ENCODE measurements at places on chromosomes 3 and 15.

- no peak overlapping the region for H3K27ac ChIP-seq
- H3K27me3 ChIP-seq, result no peaks in the 10 kb centered on the region
- H3K4me3 ChIP-seq, result no peak overlapping the region
- DNase-seq, result no peak
- H3K36me3 ChIP-seq, result no peaks in the 10 kb centered on the region
These were observed 58.6 kb downstream of the QTRT2 start for GRCh38 chr3:114115143-114115542.

DNA sequence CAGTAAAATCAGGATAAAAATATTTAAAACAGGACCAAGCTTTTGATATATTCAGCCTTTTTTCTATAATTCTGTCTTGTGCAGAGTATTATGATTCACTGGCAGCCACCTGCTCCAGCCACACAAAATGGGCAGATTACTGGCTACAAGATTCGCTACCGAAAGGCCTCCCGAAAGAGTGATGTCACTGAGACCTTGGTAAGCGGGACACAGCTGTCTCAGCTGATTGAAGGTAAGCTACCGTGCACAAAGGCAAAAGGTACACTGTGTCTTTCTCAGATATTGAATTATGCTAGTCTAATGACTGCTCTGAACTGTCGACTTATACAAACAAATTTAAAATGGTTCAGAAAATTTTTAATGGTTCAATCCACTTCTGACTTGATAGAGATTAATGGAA, 114.2 kb downstream of the HCN4 start:
- no peak for DNase-seq
- no peaks in the 10 kb centered on the region for H3K4me1 ChIP-seq
- H3K4me3 ChIP-seq, result no peak overlapping the region
- H3K36me3 ChIP-seq, result no peaks in the 10 kb centered on the region
- no peaks in the 10 kb centered on the region for H3K27me3 ChIP-seq
- H3K27ac ChIP-seq, result no peak overlapping the region

DNA sequence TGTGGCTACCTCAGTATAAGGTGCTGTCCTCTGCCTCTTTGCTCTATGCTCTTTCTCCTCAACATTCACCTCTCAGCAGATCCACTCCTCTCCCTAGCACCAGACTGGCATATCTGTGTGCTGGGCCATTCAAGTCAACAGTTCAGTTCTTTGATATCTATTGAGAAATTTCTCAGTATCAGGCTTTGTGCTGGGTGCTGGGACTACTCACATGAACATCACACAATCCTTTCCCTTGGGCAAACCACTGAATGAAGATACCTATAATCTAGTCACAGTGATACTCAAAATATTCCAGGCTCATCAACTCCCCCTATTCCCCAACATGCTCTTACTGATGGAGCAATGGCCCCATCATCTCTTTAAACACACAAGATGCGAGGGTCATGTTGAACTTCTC, 120.8 kb downstream of the RPL22L1 start:
- H3K27ac ChIP-seq, result no peak overlapping the region
- no peak overlapping the region for H3K4me3 ChIP-seq
- H3K36me3 ChIP-seq, result no peaks in the 10 kb centered on the region
- no peak for DNase-seq
- peaks cover 18% of the 10 kb centered on the region for H3K27me3 ChIP-seq

DNA sequence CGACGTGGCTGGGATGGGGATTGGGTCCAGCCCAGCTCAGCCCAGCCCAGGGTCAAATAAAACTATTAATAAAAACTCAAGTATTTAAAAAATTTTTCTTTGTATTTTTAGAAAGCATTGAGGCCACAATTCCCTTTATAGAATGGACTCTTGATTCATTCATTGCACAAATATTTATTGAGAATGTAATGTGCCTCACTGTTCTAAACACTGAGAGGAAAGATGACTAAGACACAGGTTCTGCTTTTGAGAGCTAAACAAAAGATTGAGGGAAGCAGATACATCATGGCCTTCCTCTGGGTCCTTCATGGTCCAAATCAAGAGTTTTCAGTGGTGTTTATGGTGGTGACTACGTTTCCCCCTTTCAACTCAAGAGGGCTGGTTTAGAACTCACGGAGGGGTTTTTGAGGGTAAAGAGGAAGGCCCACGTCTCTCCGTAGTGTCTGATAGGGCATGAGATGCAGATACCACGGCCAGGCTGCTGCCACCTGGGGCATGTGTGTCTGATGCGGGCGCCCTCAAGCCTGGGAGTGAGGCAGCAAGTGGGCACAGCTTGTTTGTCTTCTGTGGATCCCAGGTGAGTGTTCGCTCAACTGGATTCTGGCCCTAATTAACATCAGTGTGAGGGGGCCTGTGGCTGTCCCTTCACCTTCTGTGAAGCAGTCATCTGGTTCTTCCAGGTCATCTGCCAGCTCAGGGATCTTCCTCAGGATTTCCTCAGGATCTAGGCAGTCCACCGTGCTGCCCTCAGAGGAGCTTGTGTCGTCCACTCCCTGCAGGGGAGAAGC, 73.5 kb upstream of the SCN5A start:
- H3K4me1 ChIP-seq, result no peaks in the 10 kb centered on the region
- H3K4me3 ChIP-seq, result no peak overlapping the region
- no peak for DNase-seq
- no peak overlapping the region for H3K27ac ChIP-seq
- H3K27me3 ChIP-seq, result peaks cover 7% of the 10 kb centered on the region

GRCh38 chr15:93420050-93420452, 331.0 kb upstream of the RGMA start:
- no peaks in the 10 kb centered on the region for H3K27me3 ChIP-seq
- no peaks in the 10 kb centered on the region for H3K36me3 ChIP-seq
- no peaks in the 10 kb centered on the region for H3K4me1 ChIP-seq
- DNase-seq, result no peak
- no peak overlapping the region for H3K27ac ChIP-seq

DNA sequence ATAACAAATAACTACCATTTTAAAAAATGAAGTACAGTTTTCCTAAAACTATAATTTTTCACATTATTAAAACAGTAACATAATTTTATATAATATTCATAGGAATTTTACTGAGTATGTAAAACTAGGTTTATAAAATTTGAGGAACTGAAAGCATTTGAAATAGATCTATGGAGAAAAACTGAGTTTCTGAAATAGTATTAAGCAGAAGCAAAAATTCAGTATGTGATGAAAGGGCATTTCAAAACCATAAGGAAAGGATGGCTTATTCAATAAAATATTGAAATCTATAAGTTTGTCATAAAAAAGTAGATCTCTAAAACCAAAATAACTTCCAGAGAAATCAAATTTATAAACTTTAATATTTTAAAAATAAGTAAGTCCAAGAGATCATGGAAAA, 53.4 kb downstream of the GBE1 start:
- no peaks in the 10 kb centered on the region for H3K27me3 ChIP-seq
- no peak overlapping the region for H3K27ac ChIP-seq
- no peaks in the 10 kb centered on the region for H3K36me3 ChIP-seq
- H3K4me3 ChIP-seq, result no peak overlapping the region
- DNase-seq, result no peak
- no peaks in the 10 kb centered on the region for H3K4me1 ChIP-seq

DNA sequence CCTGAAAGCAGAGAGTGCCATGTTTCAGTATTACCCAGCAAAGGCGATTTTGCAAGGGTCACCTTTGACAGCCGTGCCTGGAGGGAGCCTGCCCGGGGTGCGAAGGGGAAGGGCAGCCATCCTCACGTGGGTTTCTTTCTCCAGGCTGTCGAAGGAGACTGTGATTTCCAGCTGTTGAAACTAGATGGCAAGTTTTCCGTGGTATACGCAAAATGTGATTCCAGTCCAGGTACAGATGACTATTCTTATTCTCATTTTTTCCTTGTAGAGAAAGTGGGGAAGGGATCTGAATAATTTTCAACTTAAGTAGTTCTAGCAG, 3.4 kb downstream of the AHSG start:
- peaks cover 21% of the 10 kb centered on the region for H3K4me1 ChIP-seq
- H3K36me3 ChIP-seq, result no peaks in the 10 kb centered on the region
- H3K27ac ChIP-seq, result no peak overlapping the region

- DNase-seq, result no peak
- H3K27ac ChIP-seq, result no peak overlapping the region
- H3K36me3 ChIP-seq, result no peaks in the 10 kb centered on the region
- no peak overlapping the region for H3K4me3 ChIP-seq
- peaks cover 20% of the 10 kb centered on the region for H3K4me1 ChIP-seq
These were observed 7.8 kb downstream of the ATP6V1A start for GRCh38 chr3:113754494-113755159.

GRCh38 chr3:128319107-128319506, 147.6 kb downstream of the DNAJB8 start:
- peaks cover 4% of the 10 kb centered on the region for H3K4me1 ChIP-seq
- DNase-seq, result no peak
- peaks cover 37% of the 10 kb centered on the region for H3K36me3 ChIP-seq
- no peaks in the 10 kb centered on the region for H3K27me3 ChIP-seq
- H3K27ac ChIP-seq, result no peak overlapping the region
- no peak overlapping the region for H3K4me3 ChIP-seq

GRCh38 chr15:29688506-29689286, 133.6 kb downstream of the TJP1 start:
- peaks cover 8% of the 10 kb centered on the region for H3K27me3 ChIP-seq
- DNase-seq, result peak; percentile 67
- no peak overlapping the region for H3K27ac ChIP-seq
- no peak overlapping the region for H3K4me3 ChIP-seq
- H3K4me1 ChIP-seq, result no peaks in the 10 kb centered on the region
- no peaks in the 10 kb centered on the region for H3K36me3 ChIP-seq

- H3K27me3 ChIP-seq, result no peaks in the 10 kb centered on the region
- no peak overlapping the region for H3K27ac ChIP-seq
- H3K4me1 ChIP-seq, result no peaks in the 10 kb centered on the region
These were observed 62.6 kb upstream of the VGLL3 start for GRCh38 chr3:87053553-87053952.

DNA sequence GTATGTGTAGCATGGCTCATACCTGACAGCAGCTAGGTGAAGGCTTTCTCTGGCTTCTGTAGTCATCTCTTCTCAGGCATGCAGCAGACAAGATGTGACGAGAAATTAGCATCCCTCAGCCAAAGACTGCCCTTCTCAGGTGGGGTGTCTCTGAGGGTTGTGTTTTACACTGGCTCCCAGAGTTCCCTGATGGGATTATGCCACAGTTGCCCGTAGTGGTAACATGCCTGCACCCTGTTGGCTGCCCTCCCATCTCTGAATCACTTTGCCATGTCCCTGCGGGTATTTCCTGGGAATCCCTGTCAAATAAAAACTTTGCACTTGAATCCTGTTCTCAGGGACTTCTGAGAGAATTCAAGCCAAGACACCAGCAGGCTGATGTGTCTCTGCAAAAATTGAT, 70.5 kb downstream of the LRTM1 start:
- DNase-seq, result no peak
- H3K4me3 ChIP-seq, result no peak overlapping the region
- no peak overlapping the region for H3K27ac ChIP-seq

DNA sequence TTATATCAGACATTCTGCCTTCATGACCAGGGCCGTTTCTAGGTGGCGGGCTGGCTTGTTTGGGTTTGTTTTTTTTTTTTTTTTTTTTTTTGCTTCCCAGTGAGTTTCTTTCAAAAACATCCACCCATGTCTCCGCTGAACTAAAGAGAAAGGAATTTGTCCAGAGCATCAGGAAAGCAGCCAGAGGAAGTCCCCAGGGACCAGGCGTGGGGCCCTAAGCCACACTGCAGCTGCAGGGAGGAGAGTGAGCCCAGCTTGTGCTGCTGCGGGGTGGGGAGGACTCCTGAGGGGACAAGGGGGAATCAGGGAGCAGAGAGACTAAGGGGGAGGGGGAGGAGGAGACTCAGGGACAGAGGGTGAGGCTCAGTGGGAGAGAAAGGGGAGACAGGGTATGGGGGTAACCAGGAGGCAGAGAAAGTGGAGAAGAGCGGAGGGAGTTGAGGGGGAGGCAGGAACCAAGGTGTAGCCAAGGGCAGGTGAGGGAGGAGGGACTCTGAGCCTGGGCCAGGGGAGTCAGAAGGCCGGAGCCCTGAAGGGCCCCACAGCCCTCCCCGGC, 49.5 kb downstream of the CYP11A1 start:
- H3K27me3 ChIP-seq, result no peaks in the 10 kb centered on the region
- no peak overlapping the region for H3K4me3 ChIP-seq
- H3K36me3 ChIP-seq, result no peaks in the 10 kb centered on the region
- DNase-seq, result no peak
- H3K4me1 ChIP-seq, result peaks cover 66% of the 10 kb centered on the region
- H3K27ac ChIP-seq, result peak overlapping the region; percentile 8

- no peaks in the 10 kb centered on the region for H3K36me3 ChIP-seq
- no peaks in the 10 kb centered on the region for H3K27me3 ChIP-seq
- peak overlapping the region; percentile 88 for H3K4me3 ChIP-seq
These were observed 503 bp downstream of the HLTF start for GRCh38 chr3:149085828-149086231.

DNA sequence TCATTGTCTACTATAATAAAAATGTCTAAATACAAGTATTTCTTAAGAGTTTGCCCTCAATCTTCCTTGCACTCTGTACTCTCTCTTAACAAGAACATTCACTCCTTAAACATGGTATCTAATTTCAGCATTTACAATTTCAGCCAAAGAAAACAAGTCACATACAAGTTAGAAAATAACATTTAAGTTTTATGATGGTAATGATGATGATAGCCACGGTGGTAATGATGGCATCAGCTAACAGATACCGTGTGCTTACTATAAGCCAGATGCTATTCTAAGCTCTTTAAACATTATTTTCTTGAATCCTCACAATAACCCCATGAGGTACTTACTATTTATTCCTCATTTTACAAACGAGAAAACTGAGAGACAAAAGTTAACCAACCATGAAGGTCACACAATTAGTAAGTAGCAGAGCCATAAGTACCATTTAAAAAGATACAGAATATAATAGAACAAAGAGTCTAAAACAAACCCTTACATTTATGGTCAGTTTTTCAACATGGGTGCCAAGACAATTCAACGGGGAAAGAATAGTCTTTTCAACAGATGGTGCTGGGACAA, 7.4 kb downstream of the SPICE1 start:
- no peak overlapping the region for H3K4me3 ChIP-seq
- DNase-seq, result no peak
- H3K27ac ChIP-seq, result no peak overlapping the region
- H3K27me3 ChIP-seq, result no peaks in the 10 kb centered on the region

DNA sequence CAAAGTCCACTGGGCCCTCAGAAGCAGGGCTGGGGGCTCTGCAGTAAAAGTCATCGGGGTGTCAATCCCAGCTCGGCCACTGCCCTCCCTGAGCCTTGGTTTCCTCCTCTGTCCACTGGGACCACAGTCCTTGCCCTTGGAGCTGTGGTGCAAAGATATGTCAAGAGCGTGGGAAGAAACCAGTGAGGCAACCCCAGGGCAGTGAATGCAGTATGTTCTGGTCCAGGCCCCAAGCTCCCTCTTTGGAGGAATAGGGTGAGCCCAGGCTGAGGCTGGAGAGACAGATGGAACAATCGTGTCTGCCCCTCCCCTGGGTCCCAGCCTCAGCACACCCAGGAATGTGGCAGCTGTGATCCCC, 779 bp downstream of the GRIP2 start:
- peak overlapping the region; percentile 16 for H3K4me3 ChIP-seq
- no peaks in the 10 kb centered on the region for H3K27me3 ChIP-seq
- H3K4me1 ChIP-seq, result no peaks in the 10 kb centered on the region
- no peak overlapping the region for H3K27ac ChIP-seq
- peak; percentile 41 for DNase-seq
- no peaks in the 10 kb centered on the region for H3K36me3 ChIP-seq

GRCh38 chr3:169668072-169668956, 4.8 kb upstream of the MECOM start:
- H3K4me1 ChIP-seq, result peaks cover 37% of the 10 kb centered on the region
- H3K4me3 ChIP-seq, result peak overlapping the region; percentile 30
- DNase-seq, result peak; percentile 76
- H3K36me3 ChIP-seq, result no peaks in the 10 kb centered on the region

- no peaks in the 10 kb centered on the region for H3K36me3 ChIP-seq
- DNase-seq, result no peak
- H3K27me3 ChIP-seq, result no peaks in the 10 kb centered on the region
- H3K4me3 ChIP-seq, result no peak overlapping the region
- no peak overlapping the region for H3K27ac ChIP-seq
- H3K4me1 ChIP-seq, result no peaks in the 10 kb centered on the region
These were observed 53.0 kb downstream of the SLC6A1 start for GRCh38 chr3:11045536-11045935.

Data from spleen (tissue), 13 donors.